NCI-H2227 treated with DMSO at 0.1 percent for 48 hours (cell line): ENCODE measurements at places on chromosomes 2 and 18.

DNA sequence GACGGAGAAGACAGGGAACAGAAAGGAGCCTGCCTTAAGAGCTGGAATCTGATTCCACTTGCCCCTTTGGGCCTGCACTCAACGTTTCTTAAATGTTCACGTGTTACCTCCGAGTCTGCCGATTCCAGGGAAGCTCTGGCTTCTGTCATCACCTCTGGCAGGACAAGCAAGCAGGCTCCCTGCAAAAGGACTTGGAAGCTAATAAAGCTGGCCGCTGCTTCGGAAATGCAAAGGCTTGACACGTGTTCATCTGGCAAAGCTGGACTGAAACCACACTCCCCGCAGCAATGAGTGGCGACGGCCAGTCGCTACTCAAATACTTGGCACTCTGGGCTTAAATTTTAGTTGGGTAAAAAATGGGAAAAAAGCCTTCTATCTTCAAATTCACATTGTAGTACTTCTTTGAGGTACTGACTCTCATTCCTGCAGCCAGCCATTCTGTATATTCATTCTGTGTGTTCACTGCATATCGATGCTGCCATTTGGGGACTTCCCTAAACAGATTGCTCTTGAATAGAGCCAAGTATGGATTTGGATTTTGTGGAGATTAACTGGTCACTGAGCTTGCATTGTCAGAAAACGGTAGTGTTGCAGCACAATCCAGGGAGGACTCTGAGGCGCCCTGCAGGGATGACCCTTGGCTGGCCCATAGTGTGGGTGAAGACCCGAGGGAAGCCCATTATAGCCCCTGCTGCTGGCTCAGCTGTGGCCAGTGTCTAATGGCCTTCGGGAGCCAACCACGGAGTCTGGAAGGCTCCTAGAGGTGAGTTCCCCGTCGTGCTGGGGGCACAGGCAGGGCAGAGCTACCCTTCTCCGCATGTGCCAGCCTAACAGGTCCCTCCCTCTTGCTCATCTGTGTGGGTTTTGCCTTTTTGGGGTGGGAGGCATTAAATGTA, 231.5 kb downstream of the PRKCE start:
- DNase-seq, result peak; percentile 37

DNA sequence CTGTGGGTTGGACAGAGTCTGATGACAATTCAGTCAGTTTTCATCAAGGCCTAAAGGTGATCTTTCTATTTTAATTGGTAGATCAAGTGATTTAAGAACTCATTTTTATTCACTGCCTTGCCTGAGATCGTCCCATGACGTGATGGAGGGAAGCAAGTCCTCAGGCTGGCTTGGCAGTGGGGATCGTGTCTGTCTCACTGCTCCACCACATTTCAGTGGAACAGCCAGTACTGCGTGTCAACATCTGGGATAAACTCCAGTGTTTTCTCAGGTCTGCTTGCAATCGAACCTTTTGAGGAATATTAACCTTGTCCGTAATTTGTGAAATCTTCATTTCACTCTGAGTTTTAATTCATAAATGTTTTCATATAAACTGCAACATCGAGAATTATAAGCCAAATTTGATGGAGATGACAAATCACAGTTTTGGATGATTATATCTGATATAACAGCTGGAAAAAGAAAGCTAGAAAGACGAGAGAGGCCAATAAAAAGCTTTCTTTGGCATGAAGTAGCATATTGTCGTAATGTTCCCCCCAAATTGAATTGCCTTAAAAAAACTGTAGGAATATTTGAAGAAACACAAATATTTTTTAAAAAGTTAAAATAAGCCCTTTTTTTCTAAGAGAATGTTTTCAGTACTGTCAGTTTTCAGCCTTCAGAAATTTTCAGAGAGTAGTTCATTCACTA, 414.7 kb upstream of the SPRED2 start:
- no peak for DNase-seq

DNA sequence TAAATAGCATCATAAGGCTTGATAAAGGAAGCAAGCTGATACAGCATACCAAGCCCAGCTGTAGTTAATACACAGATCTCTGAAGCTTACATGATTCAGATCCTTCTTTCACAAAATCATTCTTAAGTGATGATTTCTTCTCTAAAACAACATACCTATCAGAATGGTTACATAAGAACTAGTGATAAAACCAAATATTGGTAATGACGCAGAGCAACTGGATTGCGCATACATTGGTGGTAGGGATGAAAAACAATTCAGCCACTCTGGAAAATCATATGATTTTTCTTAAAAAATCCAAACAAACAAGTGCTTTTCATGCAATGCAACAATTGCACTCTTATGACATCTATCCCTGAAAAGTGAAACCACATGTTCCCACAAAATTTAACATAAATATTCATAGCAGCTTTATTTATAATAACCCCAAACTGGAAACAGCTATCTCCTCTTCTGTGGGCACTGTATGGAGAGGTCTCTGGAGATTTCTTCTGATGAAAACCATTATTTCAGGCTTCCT, 153.6 kb upstream of the DSEL start:
- no peak for DNase-seq

DNA sequence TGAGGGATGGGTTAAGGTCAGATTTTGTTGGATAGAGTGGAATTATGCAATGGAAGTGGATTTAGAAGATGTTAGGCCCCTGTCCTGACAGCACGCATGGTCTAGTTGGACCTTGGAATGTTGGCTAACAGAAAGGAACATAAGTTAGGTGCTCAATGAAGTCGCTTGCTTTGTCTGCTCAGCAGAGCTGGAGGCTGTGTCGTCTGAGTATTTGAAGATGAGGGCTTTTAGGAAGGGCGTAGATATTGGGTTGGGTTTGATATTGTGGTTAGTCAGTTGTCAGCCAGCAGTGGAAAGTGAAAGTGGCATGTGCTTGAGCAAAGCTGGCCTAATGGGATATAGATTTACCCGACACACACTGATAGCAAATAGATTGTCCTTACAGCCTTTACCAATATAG, 239.3 kb downstream of the PRKCE start:
- DNase-seq, result no peak

- DNase-seq, result no peak
Observed at GRCh38 chr2:232600053-232600773, 33.2 kb upstream of the EFHD1 start.

- no peak for DNase-seq
Observed at GRCh38 chr18:50372743-50373142, 2.1 kb upstream of the SKA1 start.

GRCh38 chr18:40179729-40180461, 1775.1 kb upstream of the PIK3C3 start:
- no peak for DNase-seq

DNA sequence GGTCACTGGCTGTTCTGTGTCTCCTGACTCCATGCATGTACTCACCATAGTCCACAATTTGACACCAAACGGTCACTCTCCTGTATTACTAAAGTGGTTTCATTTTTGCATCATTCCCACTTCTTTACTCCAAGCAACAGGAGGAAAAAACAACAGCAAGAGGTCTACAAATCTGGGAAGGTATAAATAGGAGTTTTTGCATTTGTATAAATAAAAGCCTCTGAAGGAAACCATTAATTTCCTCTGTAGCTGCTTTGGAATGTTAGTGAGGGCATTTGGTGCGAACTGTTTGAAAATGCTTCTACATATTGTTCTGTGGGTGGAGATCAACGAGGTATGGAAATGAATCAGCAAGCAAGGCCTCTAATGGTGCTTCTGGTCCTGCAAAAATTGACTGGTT, 148.5 kb upstream of the DLX2 start:
- DNase-seq, result no peak

DNA sequence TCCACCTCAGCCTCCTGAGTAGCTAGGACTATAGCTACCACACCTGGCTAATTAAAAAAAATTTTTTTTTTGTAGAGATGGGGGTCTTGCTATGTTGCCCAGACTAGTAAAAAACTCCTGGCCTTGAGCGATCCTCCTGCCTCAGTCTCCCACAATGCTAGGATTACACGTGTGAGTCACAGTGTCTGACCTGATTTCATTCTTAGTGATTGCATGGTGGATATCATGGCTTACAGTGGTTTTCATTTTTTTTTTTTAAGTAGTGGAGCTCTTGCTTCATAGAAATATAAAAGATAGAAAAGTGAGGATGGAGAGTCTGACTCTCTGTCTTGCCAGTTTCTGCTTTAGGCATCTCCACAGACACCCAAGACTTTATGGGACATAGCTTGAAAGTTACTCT, 83.6 kb downstream of the CDC42EP3 start:
- no peak for DNase-seq

DNA sequence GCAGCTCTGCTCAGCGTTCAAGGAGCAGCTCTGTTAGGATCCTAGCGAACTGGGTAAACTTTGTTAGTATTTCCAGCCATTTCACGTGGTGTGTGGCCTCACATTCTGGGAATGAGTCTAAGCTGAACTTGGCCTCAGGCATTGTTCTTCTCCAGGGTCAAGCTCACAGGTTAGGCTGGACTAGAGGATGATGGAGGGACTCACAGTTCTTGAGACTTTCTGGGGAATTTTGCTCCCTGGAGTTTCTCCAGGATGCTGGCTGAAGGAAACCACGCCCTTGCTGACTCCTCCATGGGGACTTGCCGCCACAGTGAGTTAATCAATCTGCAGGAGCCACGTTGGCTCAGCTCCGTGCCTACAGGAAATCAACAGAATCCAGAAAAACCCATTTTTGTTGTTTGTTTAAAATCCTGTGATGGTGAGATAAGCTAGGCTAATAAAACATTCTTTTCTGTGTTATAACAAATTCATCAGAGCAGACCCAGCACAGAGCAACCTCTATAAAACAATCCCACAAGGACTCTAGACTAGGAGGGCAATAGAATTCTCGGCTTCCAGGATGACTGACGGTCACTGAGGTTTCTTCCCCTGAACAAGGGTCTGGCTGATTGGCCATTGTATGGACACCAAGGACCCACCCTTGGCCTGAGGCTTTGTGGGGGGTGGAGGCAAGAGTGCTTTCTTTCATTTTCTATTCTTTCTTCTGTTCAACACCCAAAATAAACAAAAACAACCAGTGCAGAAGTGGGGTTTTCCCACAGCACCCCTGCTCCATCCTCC, 12.6 kb downstream of the CNDP1 start:
- DNase-seq, result no peak

- peak; percentile 21 for DNase-seq
Observed at GRCh38 chr18:10081492-10081891, 167.7 kb downstream of the VAPA start.

DNA sequence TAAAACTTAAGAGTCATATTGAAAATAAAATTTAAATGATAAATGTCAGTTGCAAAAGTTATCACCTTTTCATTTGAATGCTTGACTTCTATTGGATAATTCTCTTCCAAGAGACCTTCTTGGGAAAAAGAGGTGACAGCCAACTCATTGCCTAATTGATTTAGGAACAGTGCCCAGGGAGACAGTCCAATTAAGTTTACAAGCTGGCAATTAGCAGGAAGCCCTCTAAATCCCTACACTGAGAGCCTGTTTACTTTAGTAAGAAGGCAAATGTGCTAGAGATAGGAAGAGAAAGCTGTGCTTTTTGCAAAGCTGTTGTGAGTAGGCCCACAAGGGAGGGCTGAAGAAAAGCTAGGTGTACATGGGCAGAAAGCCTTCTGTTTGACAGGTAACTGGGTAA, 189.1 kb downstream of the WDPCP start:
- no peak for DNase-seq

DNA sequence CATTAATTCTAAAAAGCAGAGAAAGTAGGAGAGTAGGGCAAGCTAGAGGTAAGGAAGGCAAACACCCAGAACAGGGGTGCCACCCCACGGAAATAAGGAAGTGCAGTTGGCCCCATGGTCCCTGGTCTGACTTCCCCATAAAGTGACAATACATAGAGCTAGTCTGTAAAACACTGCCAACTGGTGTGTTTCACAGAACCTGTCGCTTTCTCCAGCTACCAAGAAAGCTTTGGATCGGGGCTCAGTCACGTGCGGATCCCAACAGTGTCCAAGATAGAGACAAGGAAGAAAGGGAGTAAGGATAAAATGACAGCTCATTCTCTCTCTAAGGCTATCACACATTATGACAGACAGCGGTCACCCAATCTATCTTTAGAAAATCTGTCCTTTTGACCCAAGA, 36.4 kb downstream of the TBC1D8 start:
- DNase-seq, result no peak

DNA sequence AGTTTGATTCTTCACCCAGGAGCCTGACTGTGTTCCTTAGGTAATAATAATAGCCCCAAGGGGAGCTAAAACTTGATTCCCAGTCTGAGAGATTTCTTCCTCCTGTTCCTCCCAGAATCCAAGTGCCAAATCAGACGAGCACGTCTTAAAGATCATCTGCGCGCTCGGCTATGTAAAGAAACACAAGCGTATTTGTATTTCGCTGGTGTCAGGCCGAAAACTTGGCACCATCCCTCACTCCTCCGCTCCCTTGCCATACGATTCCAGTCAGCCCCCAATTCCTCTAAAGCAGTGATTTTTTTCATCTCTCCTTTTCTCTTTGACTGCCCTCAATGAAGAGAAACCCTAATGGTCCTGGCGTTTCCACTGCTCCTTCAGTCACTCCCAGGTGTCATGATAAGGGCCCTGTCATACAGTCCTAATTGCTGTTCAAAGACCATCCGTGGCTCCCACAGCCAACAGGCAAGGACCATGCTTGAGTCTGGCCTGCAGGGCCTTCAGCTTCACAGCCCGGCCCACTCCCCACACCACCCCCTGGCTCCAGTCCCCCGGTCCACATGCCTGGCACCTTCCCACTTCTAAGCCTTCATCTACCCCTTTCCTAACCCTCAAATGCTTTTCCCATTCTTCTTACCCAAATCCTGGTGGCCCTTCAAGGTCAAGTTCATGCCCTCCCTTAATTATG, 130.8 kb upstream of the ID2 start:
- DNase-seq, result no peak

DNA sequence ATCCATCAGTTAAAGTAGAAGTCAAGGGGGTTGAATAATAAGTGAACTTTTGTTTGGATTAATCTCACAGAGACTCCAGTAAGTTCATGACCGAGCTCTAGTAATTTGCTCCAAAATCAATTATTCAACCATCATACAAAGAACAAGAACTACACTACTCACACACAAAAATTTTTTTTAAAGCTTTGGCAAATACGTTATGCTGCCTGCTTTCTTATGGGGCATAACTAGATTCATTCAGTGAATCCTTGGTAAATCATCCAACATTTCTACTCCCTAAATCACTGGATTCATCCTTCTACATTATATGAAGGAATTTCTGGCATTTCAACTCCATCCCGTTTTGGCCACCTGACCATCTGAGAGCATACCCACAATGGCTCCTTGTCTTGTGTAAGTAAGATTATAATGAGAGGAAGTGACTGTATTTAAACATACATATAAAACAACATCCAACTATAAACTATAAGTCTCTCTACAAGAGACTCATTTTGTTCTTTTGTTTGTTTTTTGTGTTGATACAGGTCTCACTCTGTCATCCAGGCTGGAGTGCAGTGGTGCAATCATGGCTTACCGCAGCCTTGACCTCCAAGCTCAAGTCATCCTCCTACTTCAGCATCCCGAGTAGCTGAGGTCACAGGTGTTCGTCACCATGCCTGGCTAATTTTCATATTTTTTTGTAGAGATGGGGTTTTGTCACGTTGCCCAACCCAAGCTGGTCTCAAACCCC, 144.2 kb upstream of the LRRTM4 start:
- DNase-seq, result no peak

- no peak for DNase-seq
Observed at GRCh38 chr2:74007121-74007520, 22.4 kb downstream of the TET3 start.
